ENCODE measurements at places on chromosomes 16 and 17.

DNA sequence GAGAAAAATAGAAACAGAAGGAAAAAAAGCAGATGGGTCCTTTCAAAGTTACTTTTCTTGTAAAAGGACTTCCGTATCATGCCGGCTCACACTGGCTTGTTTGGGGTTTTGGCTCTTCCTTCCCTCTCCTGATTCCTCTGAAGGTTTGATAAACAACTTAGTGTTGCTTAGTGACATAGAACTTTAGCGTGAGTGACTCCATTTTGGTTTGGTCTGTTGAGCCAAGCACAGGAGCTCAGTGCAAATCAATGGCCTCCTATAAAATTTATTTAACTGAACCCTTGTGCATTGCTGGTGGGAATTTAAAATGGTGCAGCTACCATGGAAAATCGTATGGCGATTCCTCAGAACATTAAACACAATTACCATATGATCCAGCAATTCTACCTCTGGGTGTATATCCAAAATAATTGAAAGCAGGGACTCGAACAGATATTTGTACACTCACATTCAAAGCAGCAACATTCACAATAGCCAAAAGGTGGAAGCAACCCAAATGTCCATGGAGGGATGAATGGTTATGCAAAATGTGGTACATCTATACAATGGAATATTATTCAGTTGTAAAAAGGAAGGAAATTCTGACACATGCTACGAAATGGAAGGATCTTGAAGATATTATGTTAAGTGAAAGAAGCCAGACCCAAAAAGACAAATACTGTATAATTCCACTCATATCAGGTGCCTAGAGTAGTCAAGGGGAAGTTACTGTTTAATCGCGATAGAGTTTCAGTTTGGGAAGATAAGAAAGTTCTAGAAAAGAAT is 1.1 kb upstream of the TUBG2 start:
- peaks cover 20% of the 10 kb centered on the region for H3K27me3 ChIP-seq
- no peak for DNase-seq
- no peaks in the 10 kb centered on the region for H3K36me3 ChIP-seq

DNA sequence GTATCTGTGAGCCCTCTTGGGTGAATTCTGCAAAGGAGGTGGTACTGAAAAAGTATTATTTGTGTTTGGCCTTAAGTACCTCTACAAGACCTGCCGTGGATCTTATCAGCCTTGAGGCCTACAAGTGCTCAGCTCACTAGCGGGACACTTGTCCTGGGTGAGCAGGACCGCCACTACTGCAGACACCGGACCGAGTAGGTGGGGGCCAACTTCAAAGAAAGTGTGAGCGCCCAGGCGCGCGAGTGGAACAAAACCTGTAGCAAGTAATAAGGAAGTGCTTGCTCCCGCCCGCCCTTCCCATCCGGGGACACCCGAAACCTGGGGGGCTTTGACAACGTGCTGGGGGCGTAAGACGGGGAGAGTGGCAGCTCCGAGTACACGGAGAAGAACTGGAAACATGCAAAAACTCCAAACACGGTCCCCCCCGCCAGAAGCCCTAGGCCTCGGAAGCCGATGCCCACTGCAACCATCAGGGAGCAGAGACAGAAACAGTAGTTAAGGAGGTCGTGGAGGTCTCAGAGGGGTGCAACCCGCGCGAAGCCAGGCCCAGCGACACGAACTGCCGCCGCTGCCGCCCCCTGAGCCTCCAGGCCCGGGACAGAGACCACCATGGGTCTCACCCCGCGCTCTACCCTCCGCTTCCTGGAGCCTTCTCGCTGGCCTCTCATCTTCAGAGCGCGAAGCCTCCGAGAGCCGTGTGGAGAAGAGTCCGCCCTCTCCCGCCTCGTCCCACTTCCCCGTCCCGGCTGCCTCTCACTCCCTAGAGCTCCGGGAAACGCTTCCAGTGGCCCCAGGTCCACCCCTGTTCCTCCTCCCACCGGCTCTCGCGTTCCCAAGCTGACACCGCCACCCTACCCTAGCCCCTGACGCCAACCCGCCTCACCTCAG is 537 bp downstream of the CNOT1 start:
- peaks cover 19% of the 10 kb centered on the region for H3K36me3 ChIP-seq
- peak overlapping the region; percentile 100 for H3K27ac ChIP-seq
- peak; percentile 54 for DNase-seq
- H3K4me1 ChIP-seq: peaks cover 23% of the 10 kb centered on the region

GRCh38 chr16:50192386-50193050 is 39.4 kb downstream of the TENT4B start:
- H3K36me3 ChIP-seq: peaks cover 2% of the 10 kb centered on the region
- DNase-seq: no peak
- no peak overlapping the region for H3K27ac ChIP-seq
- no peaks in the 10 kb centered on the region for H3K27me3 ChIP-seq
- H3K4me3 ChIP-seq: no peak overlapping the region

GRCh38 chr16:31718998-31719397 is 154.6 kb upstream of the ZNF267 start:
- no peak overlapping the region for H3K4me3 ChIP-seq
- H3K36me3 ChIP-seq: peaks cover 84% of the 10 kb centered on the region
- peaks cover 17% of the 10 kb centered on the region for H3K4me1 ChIP-seq
- H3K27me3 ChIP-seq: no peaks in the 10 kb centered on the region
- no peak for DNase-seq

GRCh38 chr17:74859459-74860228 is at the start of gene GRIN2C:
TSS of gene GRIN2C (minus strand) at chr17:74859885. CDS start at chr17:74855092, 4,793 bp downstream.
- H3K27ac ChIP-seq: no peak within 1 kb of the TSS
- peaks cover 60% of the 10 kb centered on the region for H3K27me3 ChIP-seq
- peak within 1 kb of the TSS; percentile 47 for H3K4me3 ChIP-seq
- peaks cover 4% of the 10 kb centered on the region for H3K4me1 ChIP-seq
- H3K36me3 ChIP-seq: peaks cover 6% of the 10 kb centered on the region
- DNase-seq: no peak

DNA sequence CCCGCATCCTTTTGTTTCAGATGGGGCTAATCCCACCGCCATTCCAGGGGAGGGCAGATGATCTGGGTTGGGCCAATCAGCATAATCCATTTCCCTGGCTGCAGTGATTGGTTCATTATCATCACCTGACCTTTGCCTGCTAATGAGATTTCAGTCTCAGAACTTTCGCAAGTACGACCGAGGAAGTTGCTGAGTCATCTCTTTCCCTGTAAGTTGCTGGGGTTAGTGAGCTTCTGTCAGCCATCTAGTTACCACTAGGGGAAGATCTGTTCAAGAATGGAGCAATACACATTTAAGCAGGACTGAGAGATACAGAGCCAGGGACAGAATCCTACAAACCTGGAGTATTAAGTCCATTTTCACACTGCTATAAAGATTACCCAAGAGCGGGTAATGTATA is 65.3 kb upstream of the NUDT7 start:
- peaks cover 9% of the 10 kb centered on the region for H3K27me3 ChIP-seq
- H3K4me3 ChIP-seq: no peak overlapping the region
- no peaks in the 10 kb centered on the region for H3K36me3 ChIP-seq
- no peaks in the 10 kb centered on the region for H3K4me1 ChIP-seq
- no peak for DNase-seq
- no peak overlapping the region for H3K27ac ChIP-seq

DNA sequence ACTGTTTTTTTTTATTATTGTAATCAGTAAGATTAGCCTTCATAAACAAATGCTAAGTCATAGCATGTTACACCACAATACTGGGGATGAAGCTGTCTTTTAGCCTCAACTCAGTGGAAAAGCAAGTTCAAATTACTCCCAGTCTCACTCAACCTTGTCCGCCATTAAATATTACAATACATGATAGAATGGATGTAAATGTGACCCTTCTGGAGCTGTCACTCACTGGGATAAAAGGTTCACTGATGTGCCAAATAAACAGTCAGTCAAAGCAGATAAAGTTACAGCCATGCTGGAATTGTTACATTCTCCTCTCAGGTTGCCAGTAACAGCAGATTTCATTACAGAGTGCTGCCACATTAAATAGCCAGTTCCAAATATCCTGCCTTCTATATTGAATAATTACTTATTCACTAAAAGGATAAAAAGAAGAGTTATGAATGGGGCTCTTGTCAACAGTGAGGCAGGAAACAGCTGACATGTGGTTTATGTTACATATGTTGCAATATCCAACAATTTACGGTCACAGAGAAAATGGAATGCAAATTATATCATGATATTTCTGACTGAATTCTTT is 53.4 kb downstream of the BRIP1 start:
- H3K27ac ChIP-seq: no peak overlapping the region
- DNase-seq: no peak
- no peaks in the 10 kb centered on the region for H3K27me3 ChIP-seq

- H3K27me3 ChIP-seq: no peaks in the 10 kb centered on the region
- H3K4me1 ChIP-seq: no peaks in the 10 kb centered on the region
- no peak overlapping the region for H3K4me3 ChIP-seq
- H3K36me3 ChIP-seq: no peaks in the 10 kb centered on the region
- H3K27ac ChIP-seq: no peak overlapping the region
- DNase-seq: no peak
Observed at GRCh38 chr16:86405319-86405718, 105.0 kb upstream of the FOXF1 start.

DNA sequence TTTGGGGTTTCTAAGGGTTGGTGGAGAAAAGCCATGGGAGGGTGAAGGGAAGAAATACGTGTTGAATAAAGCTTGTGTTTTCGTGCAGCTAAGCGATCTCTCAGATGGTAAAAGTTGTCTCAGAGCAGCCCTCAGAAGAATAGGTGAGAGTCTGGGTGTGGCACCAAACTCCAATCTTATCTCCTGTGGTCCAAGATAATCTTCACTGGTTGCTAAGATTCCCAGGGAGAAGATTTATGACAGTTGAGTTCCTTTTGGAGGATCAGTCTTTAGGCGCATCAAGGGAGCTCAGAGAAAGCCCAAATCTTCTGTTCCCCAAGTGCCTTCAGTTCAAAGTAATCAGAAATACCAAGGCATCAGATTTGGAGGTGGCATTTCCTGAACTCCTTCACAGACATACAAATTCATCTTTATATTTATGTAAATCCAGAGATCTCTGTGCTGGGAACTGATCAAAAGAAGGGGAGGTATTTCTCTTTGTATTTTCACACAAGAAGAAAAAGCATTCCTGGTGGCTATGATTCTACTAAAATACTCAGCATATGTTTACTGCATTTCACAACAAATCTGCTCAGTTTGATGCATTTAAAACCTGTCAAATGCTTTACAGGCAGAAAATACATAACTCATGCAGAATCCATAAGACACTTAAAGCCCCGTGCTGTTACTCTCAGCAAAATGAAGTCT is 102.9 kb downstream of the ABCC12 start:
- H3K27me3 ChIP-seq: peaks cover 9% of the 10 kb centered on the region
- no peak for DNase-seq
- H3K4me1 ChIP-seq: no peaks in the 10 kb centered on the region
- no peak overlapping the region for H3K27ac ChIP-seq
- H3K4me3 ChIP-seq: no peak overlapping the region
- H3K36me3 ChIP-seq: no peaks in the 10 kb centered on the region

GRCh38 chr17:19645734-19646201 is 2.8 kb upstream of the ALDH3A2 start:
- peaks cover 30% of the 10 kb centered on the region for H3K27me3 ChIP-seq
- peak; percentile 48 for DNase-seq
- H3K36me3 ChIP-seq: no peaks in the 10 kb centered on the region
- H3K27ac ChIP-seq: no peak overlapping the region
- H3K4me3 ChIP-seq: peak overlapping the region; percentile 29

GRCh38 chr16:16025214-16025968 is 76.0 kb downstream of the ABCC1 start:
- H3K27ac ChIP-seq: peak overlapping the region; percentile 80
- peak overlapping the region; percentile 45 for H3K4me3 ChIP-seq
- H3K4me1 ChIP-seq: peaks cover 32% of the 10 kb centered on the region
- DNase-seq: peak; percentile 55
- no peaks in the 10 kb centered on the region for H3K27me3 ChIP-seq

DNA sequence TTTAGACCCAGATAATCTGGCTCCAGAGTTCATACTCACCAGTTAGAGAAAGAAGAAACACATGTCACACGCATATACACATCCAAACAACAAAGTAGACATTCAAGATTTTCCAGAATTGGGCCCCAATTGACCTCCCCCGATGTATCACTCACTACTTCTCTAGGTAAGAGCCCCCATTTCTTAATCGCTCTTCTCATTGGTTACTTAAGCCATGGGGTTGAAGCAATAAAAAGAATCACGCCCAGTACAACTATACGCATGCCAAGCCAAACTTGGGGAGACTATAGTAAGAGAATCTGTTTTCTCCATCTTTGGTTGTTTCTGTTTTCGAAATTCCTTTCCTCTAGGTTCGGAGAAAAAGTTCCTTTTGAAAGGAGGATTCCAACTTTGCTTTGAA is 565 bp downstream of the DDX52 start:
- peak overlapping the region; percentile 86 for H3K27ac ChIP-seq
- H3K4me3 ChIP-seq: peak overlapping the region; percentile 94
- peaks cover 31% of the 10 kb centered on the region for H3K4me1 ChIP-seq
- H3K36me3 ChIP-seq: peaks cover 23% of the 10 kb centered on the region
- H3K27me3 ChIP-seq: peaks cover 34% of the 10 kb centered on the region

DNA sequence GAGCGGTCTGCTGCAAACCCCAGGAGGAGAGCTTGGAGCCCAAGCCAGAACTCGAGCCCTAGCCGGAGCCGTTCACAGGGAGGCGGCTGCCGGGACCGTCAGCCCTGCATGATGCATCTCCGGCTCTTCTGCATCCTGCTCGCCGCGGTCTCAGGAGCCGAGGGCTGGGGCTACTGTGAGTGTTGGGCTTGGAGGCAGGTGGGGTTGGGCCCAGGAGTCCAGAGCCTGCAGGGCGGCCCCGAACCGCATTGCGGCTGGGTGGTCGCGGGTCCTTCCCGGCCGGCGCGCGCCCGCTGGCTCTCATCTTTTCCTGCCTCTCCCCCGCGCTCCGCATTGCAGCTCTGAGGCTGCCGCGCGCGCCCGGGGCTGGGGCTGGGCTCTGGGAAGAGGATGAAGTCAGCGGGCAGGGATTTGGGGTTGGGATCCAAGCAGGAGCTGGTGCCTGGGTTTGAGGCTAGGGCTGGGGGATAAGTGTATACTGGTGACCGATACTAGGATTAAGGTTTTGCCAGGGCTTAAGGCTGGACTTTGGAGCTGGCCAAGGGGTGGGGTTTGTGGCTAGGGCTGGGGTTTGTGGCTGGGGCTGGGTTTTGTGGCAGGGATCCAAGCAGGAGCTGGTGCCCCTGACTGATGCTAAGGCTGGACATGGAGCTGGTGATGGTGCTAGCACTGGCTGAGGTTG is 532 bp downstream of the CNTNAP1 start:
- peak overlapping the region; percentile 71 for H3K4me3 ChIP-seq
- DNase-seq: no peak
- H3K27me3 ChIP-seq: peaks cover 46% of the 10 kb centered on the region
- peaks cover 37% of the 10 kb centered on the region for H3K4me1 ChIP-seq
